ENCODE measurements at places on chromosomes 1 and 21. TPM values are rescaled to one million over a fixed set of nuclear protein-coding genes. Genes with fewer than 3 reads are reported as not detected.
A peak's percentile ranks its signal among the peaks of the same experiment; 100 is the strongest.

The SLC44A3 gene
- total RNA-seq: 5.5 TPM

The SPRR1B gene
- total RNA-seq: not detected

The PTPN22 gene
- total RNA-seq: 2.3 TPM

The PRR9 gene
- not detected for total RNA-seq

The FCMR gene
- not detected for total RNA-seq

The KDF1 gene
- not detected for total RNA-seq

The GADD45A gene
- 35.6 TPM for total RNA-seq

The CSF3R gene
- 5.6 TPM for total RNA-seq

- H3K27ac ChIP-seq: no peak overlapping the region
- DNase-seq: no peak
- no peaks in the 10 kb centered on the region for H3K27me3 ChIP-seq
- H3K36me3 ChIP-seq: no peaks in the 10 kb centered on the region
Observed at GRCh38 chr1:171611306-171611705, 10.7 kb upstream of the MYOCOS start.

- H3K36me3 ChIP-seq: no peaks in the 10 kb centered on the region
- DNase-seq: no peak
- H3K4me3 ChIP-seq: no peak overlapping the region
- no peak overlapping the region for H3K27ac ChIP-seq
Observed at GRCh38 chr1:99218572-99218971, 45.7 kb upstream of the PLPPR4 start.

DNA sequence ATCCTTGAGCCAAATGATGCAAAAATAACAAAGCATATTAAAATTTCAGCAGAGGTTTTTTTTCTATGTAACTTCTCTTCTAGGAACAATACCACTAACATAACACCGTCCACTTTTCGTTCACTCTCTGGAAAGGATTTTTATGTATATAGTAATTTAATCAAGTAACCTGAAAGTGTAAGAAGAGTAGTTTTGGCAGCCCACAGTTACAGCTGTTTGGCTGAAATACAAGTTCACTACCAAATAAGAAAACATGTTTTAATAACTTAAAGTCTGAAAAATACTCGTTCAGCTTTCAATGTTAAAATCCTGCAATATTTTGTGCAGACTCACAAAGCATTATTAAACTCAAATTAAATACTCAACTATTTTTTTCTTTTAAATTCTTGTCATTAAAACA, 896.8 kb upstream of the ADGRL4 start:
- no peaks in the 10 kb centered on the region for H3K27me3 ChIP-seq
- no peak overlapping the region for H3K4me3 ChIP-seq
- DNase-seq: no peak
- no peak overlapping the region for H3K27ac ChIP-seq
- H3K36me3 ChIP-seq: no peaks in the 10 kb centered on the region

- H3K27ac ChIP-seq: no peak overlapping the region
- no peak overlapping the region for H3K4me3 ChIP-seq
- peaks cover 13% of the 10 kb centered on the region for H3K4me1 ChIP-seq
- H3K27me3 ChIP-seq: no peaks in the 10 kb centered on the region
- DNase-seq: no peak
Observed at GRCh38 chr1:67642629-67643028, 42.4 kb upstream of the GADD45A start.

DNA sequence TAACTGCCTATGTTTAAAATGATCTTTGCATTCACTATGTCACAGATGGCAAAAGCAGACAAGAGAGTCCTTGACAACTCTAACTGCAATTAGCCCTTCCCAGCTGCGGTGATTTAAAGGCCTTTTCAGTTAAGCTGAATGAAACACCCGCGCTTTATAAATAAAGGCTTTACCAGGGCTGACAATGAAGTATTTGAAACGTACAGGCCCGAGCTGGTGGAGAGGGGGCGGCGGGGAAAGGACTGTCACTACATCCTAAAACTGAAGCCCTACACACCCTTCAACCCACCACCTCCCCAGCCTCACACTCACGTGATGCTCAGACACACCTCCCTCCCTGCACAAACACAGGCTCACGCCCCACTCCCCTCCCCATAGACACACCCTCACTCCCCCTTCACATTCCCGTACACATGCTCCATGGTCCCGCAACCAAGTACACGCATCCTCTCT, 45.5 kb downstream of the GRIK3 start:
- H3K4me3 ChIP-seq: no peak overlapping the region
- H3K27ac ChIP-seq: no peak overlapping the region
- no peaks in the 10 kb centered on the region for H3K4me1 ChIP-seq
- no peaks in the 10 kb centered on the region for H3K36me3 ChIP-seq
- H3K27me3 ChIP-seq: no peaks in the 10 kb centered on the region

DNA sequence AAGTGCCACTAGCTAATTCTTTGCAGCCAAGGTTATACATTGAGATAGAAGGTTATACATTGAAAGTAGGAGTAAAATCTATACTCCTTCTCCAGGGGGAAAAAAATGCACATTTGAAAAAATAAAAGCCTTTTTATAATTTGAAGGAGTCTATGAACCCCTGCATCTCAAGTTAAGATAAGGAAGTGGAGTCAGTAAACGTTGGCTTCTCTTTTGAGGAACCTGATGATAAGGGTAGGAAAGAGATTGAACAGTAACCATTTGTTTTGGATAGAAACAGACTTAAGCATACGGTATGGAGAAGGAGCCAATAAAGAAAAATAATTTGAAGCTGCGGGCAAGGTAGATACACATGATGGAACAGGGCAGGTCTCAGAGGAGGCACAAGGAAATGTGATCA, 64.1 kb downstream of the RPAP2 start:
- DNase-seq: no peak
- no peaks in the 10 kb centered on the region for H3K4me1 ChIP-seq
- no peaks in the 10 kb centered on the region for H3K36me3 ChIP-seq
- no peak overlapping the region for H3K4me3 ChIP-seq
- H3K27me3 ChIP-seq: no peaks in the 10 kb centered on the region

- H3K4me3 ChIP-seq: no peak overlapping the region
- no peak for DNase-seq
- H3K27me3 ChIP-seq: no peaks in the 10 kb centered on the region
Observed at GRCh38 chr1:218430346-218430745, 85.2 kb downstream of the TGFB2 start.

GRCh38 chr1:215119719-215120365, 37.3 kb downstream of the KCNK2 start:
- H3K27ac ChIP-seq: no peak overlapping the region
- no peaks in the 10 kb centered on the region for H3K36me3 ChIP-seq
- H3K4me1 ChIP-seq: no peaks in the 10 kb centered on the region

DNA sequence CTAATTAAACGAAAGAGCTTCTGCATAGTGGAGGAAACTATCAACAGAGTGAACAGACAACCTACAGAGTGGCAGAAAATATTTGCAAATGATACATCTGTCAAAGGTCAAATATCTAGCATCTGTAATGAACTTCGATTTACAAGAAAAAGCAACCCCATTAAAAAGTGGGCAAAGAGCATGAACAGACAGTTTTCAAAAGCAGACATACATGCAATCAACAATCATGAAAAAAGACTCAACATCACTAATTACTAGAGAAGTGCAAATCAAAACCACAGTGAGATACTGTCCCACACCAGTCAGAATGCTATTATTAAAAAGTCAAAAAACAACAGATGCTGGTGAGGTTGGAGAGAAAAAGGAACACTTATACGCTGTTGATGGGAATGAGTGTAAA, 103.2 kb downstream of the MAGI3 start:
- no peak overlapping the region for H3K4me3 ChIP-seq
- H3K27me3 ChIP-seq: no peaks in the 10 kb centered on the region
- no peaks in the 10 kb centered on the region for H3K4me1 ChIP-seq
- H3K36me3 ChIP-seq: no peaks in the 10 kb centered on the region
- no peak overlapping the region for H3K27ac ChIP-seq

GRCh38 chr21:18518054-18518481, 114.5 kb upstream of the TMPRSS15 start:
- no peak overlapping the region for H3K4me3 ChIP-seq
- H3K27me3 ChIP-seq: no peaks in the 10 kb centered on the region
- H3K36me3 ChIP-seq: no peaks in the 10 kb centered on the region
- H3K4me1 ChIP-seq: no peaks in the 10 kb centered on the region

GRCh38 chr1:78145105-78145580, 99.4 kb downstream of the GIPC2 start:
- peak; percentile 48 for DNase-seq
- H3K27ac ChIP-seq: no peak overlapping the region
- no peak overlapping the region for H3K4me3 ChIP-seq
- no peaks in the 10 kb centered on the region for H3K36me3 ChIP-seq
- H3K4me1 ChIP-seq: no peaks in the 10 kb centered on the region

GRCh38 chr21:45670731-45671130, 27.2 kb downstream of the PCBP3 start:
- H3K36me3 ChIP-seq: no peaks in the 10 kb centered on the region
- no peak for DNase-seq
- H3K4me3 ChIP-seq: no peak overlapping the region
- H3K27ac ChIP-seq: no peak overlapping the region

DNA sequence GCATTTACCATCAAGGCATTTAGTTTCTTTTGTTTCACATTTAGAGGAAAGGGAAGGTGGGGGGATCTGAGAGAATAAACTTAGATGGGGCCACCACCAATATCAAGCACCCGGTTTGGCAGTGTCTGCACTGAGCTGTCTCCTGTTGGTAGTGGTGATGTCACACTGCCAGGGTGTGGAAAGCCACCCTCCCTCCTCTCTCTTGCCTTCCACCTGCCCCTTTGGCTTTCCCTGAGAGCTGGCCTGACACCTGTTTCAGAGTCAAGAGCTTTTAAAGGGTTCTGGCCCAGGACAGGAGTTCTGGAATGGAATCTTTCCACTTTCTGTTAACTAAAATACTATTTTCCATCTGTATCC, 13.4 kb downstream of the ATF3 start:
- H3K27me3 ChIP-seq: no peaks in the 10 kb centered on the region
- H3K27ac ChIP-seq: no peak overlapping the region
- no peak overlapping the region for H3K4me3 ChIP-seq
- no peaks in the 10 kb centered on the region for H3K36me3 ChIP-seq
- H3K4me1 ChIP-seq: no peaks in the 10 kb centered on the region

GRCh38 chr1:47875831-47876586, 121.2 kb downstream of the TRABD2B start:
- DNase-seq: no peak
- no peaks in the 10 kb centered on the region for H3K27me3 ChIP-seq
- H3K36me3 ChIP-seq: no peaks in the 10 kb centered on the region
- no peak overlapping the region for H3K27ac ChIP-seq
- H3K4me3 ChIP-seq: no peak overlapping the region
- no peaks in the 10 kb centered on the region for H3K4me1 ChIP-seq

- no peak overlapping the region for H3K27ac ChIP-seq
- no peaks in the 10 kb centered on the region for H3K4me1 ChIP-seq
- H3K36me3 ChIP-seq: no peaks in the 10 kb centered on the region
- H3K4me3 ChIP-seq: no peak overlapping the region
Observed at GRCh38 chr1:58649555-58649954, 50.3 kb downstream of the MYSM1 start.
